ENCODE measurements at places on chromosomes 1 and 21.

- DNase-seq, result no peak
Observed at GRCh38 chr21:15496911-15497310, 232.9 kb upstream of the USP25 start.

DNA sequence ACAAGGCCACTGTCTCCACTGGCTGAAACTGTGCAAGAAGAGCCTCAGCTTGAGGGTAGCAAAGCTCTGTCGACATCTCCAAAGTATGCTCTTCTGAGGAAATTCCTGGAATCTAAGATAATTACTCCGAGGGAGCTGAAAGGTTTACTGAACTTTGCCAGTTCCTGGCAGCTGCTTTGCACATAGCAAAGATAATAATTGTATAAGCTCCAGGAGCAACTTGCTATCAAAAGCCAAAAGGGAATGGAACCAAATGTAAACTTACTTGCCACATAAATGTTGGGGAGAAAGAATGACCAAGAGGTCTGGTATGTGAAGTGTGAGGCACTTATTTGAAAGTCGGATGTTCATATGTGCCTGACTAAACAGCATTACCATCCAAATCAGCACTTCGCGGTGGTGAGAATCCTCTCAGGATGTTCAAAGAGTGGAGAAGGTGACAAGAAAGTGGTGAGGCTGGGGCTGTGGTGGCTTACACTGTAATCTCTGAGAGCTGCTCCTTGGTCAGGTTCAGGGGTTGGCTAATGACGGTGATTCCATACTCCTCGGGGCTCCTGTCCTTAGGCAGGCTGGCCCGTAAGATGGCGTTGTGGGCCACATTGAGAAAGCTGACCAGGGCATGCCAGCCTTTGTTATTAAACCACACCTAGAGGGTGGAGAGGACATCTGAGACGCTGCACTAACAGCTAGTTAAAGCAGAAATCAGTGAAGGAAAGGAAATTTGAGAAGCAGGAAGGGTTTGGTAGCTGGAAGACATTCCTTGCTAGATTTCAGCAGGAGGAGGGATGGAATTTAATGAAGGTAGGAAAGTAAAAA lies 100.0 kb downstream of the ABCA4 start:
- DNase-seq, result no peak

DNA sequence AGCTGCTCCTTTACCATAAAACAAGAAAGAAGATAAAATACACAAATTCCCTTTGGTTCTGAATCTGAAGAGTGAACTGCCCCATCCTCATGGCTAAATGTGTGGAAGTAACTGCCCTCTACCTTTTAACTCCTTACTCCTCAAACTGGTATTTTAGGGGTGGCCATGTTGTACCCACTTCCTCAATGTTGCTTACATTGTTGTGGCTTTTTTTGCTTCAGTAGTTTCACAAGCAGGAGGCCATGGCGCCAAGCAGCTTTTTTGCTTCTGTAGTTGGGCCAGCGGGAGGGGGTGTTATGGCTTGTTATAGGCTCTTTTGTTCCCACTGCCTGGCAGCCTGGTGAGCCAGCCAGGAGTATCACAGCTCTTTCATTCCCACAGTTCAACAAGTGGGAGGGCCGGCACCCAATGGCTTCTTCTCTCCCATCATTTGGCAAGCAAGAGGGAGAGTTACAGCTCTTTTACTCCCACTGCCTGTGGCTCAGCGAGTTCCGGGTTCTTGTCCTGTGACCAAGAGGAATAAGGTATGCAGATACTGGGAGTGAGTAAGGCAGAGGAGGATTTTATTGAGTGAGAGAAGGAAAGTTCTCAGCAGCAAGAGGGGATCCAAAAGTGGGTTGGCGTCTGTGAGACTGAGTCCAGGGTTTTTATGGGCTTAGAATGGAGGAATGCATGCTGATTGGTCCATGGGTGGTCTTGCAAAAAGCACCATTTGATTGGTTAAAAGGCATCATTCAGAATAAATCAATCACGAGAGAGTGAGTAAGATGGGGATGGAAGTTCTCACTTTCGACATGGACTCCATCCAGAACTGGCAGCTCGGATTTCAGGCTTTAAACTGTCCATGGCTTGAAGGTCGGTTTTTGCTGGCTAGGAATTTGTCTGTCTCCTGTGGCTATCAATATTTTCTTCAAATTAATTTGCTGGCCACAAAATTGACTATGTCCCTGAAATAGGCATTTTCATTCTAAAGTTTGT lies 429.6 kb downstream of the HLX start:
- DNase-seq, result no peak

DNA sequence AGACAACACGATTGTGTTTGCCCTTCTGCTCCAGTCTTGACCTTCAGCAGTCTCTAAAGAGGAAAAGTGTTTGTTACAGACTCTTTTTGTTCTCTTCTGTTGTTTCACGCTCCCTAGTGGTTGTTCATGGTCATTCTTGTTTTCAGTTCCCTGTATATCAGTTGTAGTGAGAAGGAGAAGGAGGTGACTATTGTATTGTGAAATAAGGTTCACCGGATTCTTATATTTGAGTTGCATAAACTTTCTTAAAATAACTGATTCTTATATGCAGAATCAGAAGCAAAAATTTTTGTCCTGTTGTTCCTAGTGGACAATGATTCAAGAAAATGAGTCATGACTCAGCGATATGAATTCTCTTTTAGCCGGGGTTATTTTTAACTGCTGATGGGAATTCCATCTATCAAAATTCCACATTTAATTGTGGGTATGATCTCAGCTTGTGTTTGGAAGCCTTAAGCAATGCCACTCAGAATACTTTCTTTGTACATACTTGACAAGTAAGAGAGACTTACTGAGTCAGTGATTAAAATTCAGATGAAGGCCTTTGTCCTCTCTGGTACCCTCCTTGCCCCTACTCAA lies 152.2 kb downstream of the CLEC20A start:
- DNase-seq, result no peak

DNA sequence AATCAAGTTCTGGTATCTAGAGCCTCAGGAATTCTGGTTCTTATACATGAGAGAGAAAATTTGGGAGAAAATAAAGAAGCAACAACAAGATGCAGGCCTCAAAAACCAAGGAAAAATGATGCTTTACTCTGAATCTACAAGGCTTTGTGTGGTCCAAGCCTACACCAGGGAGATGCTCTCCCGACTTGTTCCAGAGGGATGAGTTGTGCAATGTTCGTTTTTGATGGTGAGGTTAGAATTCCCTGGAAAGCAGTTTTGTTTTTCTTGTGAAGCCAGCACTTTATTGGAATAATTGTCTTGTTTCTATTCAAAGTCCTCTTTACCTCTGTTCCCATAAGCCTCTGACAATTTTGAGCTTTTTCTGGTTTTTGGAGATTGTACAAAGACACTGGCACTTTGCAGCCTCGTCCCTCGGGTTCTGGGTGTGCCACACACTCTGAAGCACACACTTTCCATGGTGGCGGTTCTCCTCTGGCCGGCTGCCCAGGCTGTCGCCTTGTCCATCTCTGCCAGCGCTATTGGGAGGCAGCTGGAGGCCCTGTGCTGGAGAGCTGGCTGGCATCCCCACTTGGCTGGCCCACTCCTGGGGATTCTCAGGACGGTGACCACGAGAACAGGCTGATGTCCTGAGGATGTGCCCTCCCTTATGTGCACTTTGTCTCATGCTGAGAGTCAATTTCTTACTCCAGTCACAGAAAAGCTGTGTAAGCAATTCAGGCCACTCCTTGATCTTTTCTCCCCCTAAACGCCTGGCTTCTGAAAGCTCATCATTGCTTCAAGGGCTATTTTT lies 70.2 kb downstream of the EDEM3 start:
- no peak for DNase-seq

DNA sequence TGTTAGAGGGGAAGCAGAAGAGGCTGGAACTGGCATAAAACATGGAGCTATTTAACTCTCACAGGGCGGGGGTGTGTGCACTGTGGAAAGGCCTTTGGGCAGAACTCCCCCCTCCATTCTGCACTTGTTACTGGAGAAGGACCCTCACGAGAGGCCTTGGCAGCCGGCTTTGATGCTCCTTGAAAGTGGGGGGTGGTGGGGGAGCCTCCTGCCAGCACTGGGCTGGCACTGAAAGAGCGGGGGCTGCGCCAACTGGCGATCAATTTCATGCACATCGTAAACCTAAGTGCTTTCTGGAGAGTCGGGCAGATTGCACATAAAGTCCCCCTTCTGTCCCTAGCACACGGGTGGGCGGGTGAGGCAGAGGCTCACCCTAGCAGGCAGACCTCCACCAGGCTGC lies 28.9 kb downstream of the FOXO6 start:
- DNase-seq, result no peak

DNA sequence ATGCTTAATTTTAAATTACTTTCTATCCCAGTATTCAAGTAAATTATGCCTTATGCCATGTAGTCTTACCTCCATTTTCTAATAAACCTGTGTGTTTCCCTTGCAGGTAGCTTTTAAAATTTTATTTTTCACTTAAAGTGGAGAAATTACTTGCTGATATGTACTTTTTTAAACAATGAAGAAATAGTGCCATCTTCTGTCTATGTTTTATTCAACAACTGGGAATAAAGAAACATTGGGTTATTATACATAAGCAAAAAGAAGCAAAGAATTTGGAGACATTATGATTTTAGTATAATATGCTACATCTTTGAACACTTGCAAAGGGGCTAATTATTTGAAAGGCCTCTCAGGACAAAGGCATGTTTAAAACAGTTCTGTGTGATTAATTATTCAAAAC lies 1912.9 kb downstream of the MRPL39 start:
- DNase-seq, result no peak
